ENCODE measurements at places on chromosomes 12 and 14.

DNA sequence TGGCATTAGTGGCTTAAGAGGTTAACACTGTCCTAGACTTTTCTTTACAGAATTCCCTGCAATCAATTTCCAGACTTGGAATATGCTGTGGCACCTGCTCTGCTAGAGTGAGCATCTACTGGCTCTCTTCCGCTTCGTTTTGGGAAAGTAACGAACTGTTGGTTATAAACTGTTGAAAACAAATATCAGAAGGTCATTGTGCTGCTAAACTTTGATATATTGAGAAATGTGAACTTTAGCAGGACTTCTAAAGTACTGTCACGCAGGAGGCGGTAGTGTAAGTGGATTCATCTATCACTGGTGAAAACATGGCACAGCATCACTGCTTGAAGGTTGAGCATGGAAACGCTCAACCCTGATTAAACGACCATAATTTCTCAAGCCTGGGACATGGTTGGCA is 348.9 kb downstream of the FLRT2 start:
- DNase-seq, result no peak

DNA sequence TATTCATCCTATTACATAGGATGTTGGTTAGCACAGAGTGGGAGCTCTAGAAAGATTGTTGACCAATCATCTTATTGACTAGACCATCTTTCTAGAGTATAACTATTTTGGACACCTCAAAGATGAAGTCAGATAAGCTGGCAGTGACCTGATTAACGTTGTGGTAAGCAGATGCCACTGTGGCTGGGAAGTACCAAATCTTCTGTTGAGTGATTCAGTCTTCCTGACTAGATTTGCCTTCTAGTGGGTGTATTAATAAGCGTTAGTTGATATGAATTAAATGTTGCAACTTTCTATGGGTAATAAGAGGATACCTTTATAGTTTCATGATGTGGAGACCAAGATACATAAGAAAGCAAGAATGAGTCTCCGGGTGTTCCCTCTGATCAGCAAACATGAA is 51.2 kb upstream of the HELB start:
- DNase-seq, result no peak

- no peak for DNase-seq
Observed at GRCh38 chr12:77325511-77326236, 260.3 kb upstream of the E2F7 start.

- no peak for DNase-seq
Observed at GRCh38 chr14:38524636-38525509, 269.0 kb upstream of the CLEC14A start.

DNA sequence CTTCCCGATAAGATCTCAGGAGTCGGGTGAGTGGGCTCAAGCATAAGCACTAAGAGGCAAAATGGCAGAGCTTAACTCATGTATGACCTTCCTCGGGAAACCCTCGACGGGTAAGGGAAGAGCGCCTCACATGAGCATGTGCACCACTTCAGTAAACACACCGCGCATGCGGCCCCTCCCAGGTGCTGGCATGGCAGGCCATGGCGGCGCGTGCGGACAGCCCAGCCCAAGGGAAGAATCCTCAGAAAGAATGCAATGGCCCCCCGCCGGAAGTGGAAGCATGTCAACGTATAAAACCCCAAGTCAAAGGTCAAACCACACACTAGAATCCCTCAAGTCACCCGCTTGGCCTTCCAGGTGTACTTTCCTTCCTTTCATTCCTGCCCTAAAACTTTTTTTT is 6.6 kb upstream of the TNFAIP2 start:
- no peak for DNase-seq

- DNase-seq, result no peak
Observed at GRCh38 chr14:84496677-84497076, 1033.3 kb upstream of the FLRT2 start.

DNA sequence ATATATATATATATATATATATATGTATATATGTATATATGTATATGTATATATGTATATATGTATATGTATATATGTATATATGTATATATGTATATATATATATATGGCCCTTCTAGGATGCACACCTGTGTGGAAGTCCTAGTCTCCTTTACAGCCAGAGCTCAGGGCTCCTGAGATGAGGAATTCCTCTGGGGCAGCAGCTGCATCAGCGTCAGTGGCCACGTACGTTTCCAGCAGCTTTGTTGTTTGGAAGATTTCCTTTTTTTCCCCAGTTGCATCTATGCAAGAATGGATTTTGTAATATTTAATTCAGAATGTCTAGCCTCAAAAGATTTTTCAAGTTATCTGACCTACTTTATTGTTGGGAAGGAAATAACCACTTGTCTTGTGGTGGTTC is 68.6 kb downstream of the TNFAIP2 start:
- no peak for DNase-seq

DNA sequence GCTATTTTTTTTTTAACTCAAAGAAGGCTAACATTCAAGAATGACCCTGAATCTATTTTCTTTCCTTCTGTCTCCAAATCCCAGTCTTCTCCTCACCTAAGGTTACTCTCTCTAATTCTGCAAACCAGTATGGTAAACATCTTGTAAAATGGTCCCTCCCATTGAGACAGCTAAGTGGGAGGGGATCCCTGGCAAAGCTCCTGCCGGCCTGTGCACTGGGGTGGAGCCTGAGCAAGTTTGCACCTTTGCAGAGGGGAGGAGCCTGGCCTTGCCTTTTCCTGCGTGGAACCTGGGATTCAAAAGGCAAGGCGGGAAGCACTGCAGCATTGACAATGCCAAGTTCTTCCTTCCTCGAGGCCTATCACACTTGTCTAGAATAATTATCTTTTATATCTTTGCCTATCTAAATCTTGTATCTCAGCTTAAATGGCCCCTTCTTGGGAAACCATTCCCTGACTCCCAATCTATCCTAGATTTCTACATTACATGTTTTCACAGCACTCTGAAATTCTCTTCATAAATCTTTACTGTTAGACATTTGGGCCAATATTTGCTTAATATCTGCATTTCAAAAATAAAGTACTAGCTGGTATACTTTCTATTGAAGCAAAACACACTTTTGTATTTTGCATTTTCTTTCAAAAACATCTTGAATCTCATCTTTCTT is 83.0 kb downstream of the EPS8 start:
- no peak for DNase-seq

DNA sequence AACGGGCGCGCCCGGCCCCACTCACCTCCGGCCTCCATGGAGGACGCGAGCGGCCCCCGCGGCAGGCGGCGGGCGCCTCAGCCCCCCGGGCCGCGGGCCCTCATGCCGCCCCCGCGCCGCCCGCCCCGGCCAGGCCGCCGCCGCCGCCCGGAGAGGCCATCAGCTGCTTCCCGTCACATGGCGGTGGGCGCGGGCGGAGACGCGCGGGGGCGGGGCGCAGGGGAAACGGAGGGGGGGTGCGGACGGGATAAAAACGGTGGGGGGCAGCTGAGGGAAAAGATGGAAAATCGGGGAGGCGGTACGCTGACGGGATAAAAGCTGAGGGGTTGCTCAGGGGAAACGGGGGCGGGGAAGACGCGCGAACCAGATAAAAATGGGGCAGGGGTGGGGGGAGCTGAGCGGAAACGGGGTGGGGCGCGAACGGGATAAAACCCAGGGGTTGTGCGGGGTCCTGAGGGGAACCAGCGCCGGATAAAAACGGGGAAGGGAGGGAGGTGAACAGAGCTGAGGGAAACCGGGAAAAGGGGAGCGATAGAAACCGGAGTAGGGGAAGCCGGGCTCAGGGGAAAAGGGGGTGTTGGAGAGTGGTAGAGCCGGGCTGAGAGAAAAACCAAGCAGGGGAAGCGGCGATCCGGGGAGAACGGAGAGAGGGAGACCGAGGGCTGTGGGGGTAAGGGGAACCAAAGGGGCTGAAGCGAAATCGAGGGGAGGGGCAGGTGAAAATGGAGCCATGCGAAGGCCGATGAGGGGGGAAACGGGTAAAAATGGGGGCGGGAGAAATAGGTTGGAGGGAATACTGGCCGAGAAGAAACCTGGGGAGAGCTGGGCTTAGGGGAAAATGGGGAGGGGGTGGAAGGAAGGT is at the start of gene WSB2:
Gene WSB2 (minus strand): TSS at position 169 of the 862 bp plus-strand sequence. CDS start 131 bp downstream, at position 38.
- no peak for DNase-seq

GRCh38 chr14:92928258-92928629 is 5.3 kb downstream of the CHGA start:
- no peak for DNase-seq

DNA sequence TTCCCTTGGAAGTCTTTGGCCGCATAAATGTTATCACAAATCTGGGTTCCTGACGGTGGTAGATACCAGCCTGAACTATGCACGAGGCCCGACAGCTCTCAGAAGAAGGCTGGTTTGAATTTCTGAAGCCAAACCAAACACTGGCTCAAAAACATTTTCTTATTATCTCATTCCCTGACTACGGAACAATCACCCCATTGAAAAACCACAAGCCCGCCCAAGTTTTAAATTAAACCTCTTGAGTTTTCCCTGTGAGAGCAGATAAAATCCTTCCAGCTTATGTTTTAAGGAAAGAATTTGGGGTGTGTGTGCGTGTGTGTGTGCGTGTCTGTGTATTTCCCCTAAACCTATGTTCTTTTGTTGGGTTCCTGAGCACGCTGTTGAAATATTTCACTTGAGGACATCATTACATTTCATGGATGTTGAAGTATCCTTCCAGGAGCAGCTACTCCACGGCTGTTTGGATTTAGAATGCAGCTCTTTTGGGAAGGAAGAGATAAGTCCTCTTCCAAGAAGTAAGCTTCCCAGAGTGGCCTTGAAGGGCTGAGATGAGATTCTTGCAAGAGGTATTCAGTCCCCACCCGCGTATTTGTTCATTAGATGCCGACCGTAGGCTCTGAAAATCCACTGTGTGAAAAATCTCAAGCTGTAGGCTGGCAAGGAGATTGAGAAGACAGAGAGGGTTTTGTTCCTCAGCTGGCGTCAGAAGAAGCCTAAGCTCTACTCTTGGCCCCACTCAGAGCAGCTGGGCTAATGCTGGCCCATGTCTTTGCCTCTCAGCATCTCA is 131.0 kb upstream of the NCOR2 start:
- no peak for DNase-seq

DNA sequence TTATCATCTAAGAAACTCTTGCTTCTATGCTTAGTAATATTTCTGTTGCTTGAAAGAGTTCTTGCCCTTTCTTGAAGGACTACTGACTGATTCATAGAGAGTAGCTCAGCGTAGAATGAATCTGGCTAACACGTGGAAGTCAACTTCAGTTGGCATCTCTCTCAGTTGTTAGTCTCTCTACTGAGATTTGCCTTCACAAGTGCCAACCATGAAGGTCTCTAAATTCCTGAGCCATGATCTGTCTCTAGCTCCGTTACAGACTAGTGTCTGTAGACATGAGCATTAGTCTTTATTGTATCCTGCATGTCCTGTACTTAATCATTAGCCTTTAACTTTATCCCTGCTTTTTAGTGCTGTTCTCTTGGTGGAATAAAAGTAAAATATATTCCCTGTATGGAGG is 19.1 kb upstream of the ALX1 start:
- DNase-seq, result no peak

DNA sequence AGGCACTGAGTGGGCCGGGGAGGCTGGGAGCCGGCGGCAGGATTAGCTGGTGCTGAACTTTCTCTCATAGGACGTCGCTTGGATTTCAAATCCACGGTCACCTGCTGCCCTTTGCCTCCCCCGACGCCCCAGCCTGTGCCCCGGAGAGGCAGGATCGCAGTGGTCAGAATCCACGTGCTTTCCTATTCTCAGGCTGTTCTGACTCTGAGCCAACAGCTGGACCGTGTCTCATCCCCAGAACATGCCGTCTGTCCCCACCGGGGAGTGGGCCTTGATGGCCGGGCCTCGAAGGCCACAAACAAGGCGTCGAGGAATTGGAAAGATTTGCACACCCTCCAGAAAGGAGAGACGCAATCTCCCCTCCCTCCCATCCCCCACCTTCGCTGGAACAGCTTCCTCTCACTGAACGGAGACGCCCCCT is 18.5 kb upstream of the MLXIP start:
- DNase-seq, result no peak

GRCh38 chr14:77031759-77032490 is 3.4 kb upstream of the IRF2BPL start:
- no peak for DNase-seq

GRCh38 chr12:100755186-100755585 is 39.4 kb upstream of the ANO4 start:
- no peak for DNase-seq

- DNase-seq, result no peak
Observed at GRCh38 chr12:12466157-12466556, 96.5 kb downstream of the DUSP16 start.

GRCh38 chr12:2980630-2981029 is 21.4 kb downstream of the TEAD4 start:
- no peak for DNase-seq

DNA sequence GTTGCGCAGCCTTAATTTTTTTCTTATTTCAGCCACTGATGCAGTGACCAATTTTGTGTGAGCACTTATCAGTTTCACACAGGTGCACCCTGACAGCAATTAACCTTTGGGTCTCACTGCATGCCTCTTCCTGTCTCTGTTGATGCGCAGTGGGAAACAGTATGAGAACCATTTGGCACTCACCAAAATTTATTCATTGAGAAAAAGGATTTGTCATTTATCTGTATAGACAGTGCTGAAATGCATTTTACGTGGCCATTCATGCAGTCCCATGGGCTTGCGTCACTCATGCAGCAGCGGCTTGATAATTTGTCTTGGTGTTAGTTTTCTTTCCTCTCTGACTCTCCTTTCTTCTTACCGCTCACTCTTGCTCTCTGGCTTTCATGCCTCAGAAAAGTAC is 157.5 kb downstream of the C12orf75 start:
- DNase-seq, result no peak

GRCh38 chr12:2309647-2310046 is 256.9 kb downstream of the CACNA1C start:
- DNase-seq, result no peak

- no peak for DNase-seq
Observed at GRCh38 chr12:101876322-101876860, 989 bp upstream of the DRAM1 start.

DNA sequence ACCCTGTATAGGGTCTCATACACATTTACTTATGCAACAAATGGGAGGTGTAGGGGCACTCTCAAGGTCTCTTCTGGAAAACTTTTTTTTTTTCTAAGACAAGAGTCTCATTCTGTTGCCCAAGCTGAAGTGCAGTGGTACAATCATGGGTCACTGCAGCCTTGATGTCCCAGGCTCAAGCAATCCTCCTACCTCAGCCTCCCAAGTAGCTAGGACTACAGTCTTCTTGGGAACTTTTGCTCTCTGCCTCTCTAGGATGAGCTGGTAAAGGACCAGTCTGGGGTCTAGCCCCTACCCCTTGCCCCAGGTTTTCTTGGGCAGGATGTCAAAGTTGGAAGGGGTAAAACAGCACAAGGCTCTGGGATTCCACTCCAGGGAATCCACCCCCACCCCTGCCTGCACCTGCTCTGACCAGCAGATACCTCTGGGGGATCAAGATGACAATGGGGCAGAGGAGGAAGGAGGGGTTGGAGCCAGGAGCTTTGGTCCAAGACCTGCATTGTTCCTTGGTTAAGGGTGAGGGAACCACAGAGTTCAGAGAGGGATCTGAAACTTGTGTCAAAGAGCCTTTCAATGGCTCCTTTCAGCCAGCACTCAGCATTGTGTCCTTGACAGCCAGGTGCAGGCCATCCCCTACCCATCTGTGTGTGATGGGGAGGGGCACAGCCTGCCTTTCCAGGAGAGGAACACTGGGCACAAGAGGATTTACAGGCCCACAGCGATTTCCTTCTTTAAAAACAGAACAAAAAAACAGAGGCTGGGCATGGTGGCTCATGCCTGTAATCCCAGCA is 12.2 kb downstream of the CTDSP2 start:
- DNase-seq, result no peak
